ENCODE measurements at places on chromosomes 16 and 17.

DNA sequence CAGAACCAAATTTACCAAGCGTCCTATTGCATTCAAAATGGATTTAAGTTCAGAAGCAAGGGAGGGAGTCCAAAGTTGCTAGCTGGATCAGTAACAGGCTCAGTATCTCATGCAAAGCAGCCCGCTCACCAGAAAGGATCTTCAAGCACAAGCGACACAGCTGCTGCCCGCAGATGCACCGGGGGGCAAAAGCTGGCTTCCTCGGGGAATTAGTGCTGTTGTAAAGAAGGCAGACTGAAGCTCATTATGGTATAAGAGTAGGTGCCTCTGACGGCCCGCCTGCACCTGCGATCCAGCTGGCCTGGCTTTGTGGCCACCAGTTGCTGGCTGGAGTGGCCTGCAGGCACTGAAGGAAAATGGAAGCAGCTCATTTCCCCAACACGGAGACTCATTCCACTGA lies 128.4 kb upstream of the RCVRN start:
- no peak for DNase-seq

DNA sequence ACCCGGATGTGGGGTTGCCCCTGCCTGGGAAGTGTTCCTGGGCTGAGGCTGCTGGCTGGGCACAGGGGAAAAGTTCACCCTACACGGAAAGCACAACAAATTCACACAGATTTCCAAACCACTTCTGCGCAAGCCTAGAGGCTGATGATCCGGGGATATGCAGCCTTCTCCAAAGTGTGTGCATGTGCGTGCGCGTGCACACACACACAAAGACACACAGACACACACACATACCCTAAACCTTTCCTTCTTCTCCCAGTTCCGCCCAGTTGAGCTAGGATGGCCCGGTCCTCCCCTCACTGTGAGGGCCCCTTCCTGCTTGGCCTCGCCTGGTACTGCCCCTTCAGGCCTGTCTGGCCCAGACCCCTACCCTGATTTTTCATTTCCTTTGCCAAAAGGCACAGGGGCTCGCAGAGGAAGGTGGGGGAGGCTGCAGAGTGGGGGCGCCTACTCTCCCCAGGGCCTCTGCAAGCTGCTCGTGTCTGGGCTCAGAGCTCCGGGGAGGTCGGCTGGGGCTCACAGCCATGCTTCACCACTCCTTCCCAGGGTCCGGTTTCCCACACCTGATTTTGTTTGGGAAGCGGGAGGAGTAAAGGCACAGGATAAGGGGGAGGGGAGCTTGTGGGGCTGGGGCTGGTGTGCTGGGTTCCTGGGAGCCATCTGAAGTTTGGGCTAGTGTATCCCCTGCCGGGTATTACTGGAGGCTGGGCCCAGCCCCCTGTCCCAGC lies 144.7 kb downstream of the ENGASE start:
- DNase-seq = no peak

DNA sequence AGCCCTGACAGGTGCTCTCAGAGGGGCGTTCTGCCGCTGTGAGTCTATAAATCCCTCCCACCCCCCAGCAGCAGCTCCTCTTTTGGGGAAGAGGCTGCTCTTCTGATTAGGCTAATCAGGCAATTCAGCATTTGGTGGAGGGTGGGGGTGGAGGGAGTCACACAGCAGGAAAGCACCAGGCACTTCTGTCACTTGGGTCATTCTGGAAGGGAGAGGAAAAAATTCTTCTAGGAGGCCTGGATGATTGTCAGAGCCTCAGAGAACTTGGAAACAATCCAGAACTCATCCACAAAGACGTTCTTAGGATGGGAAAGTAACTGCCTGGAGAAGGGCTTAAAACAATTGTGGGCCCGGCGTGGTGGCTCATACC lies 7.3 kb upstream of the SSTR2 start:
- DNase-seq = no peak

DNA sequence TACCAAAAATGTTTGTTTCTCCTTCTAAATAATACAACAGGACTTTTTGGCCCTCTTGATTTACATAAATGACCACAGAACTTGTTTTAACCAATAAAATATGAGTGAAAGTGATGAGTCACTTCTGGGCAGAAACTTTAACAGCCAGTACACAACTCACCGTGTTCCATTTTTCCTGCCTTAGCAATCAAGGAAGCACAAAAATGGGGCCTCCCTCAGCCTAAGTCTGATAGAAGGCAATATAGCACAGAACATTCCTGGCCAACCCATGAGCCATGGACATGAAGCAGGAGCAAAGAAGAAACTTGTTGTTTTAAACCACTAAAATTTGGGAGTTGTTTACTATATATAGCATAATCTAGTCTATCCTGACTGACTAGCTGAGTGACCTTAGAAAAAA lies 61.1 kb upstream of the MTMR4 start:
- DNase-seq = peak; percentile 19

Data from non-pigmented ciliary epithelial cell (primary cell).